ENCODE measurements at places on chromosomes 4 and X. TPM values are rescaled to one million over a fixed set of nuclear protein-coding genes. Genes with fewer than 3 reads are reported as not detected.

Gene TEX13C
- total RNA-seq, result under 0.01 TPM

- no peak for DNase-seq
These were observed 1586.9 kb downstream of the TECRL start for GRCh38 chr4:62822306-62822705.

DNA sequence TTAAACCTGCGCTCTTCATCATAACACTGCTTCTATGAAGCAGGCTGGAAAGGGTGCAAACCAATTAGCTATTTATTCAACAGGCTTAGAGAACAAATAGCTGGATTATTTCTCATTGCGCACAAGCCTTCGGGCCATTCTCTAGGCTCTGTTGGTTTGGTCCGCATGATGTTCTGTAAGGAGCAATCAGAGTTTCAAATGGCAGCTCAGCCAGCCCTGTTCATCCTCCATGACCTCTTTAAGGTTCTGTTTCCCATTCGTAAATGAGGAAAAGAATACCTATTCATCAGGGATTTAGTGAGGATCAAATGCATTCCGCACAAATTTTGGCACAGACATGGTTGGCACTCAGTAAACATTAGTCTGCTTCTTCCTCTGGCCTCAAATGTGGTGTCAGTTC is 15.5 kb upstream of the GPM6A start:
- no peak for DNase-seq

- DNase-seq, result no peak
These were observed 243.3 kb downstream of the FSTL5 start for GRCh38 chr4:161920304-161921052.

GRCh38 chrX:77436271-77436670 is 10.9 kb upstream of the FGF16 start:
- no peak for DNase-seq

GRCh38 chr4:576991-577498 is 950 bp upstream of the TMEM271 start:
- no peak for DNase-seq

DNA sequence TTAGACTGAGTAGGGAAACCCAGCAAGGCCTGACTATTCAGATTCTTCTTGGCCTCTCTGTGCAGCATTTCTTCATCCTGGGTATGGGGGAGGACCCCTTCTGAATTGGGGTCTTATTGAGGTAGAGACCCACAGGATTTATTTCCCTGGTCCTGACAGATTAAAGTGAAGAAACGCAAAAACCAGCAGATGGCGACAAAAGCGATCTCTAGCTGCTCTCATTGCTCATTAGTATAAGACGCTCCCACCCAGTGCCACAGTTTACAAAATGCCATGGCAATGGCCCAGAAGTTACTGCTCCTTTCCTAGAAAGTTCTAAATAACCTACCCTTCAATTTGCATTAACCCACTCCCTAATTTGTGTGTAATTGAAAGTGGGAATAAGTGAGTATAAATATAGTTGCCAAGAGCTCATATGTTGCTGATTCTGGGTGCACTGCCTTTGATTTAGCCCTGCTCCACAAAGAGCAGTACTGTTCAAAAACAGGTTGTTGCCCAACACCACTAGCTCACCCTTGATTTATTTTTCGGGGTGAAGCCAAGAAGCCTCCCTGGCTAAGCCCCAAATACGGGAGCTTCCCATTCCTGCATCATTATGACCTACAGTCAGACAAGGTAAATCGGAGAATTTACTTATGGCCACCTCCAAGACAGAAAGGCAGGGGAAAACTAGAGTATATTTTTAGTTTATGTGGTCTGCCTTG is 3.7 kb upstream of the BEX4 start:
- no peak for DNase-seq

DNA sequence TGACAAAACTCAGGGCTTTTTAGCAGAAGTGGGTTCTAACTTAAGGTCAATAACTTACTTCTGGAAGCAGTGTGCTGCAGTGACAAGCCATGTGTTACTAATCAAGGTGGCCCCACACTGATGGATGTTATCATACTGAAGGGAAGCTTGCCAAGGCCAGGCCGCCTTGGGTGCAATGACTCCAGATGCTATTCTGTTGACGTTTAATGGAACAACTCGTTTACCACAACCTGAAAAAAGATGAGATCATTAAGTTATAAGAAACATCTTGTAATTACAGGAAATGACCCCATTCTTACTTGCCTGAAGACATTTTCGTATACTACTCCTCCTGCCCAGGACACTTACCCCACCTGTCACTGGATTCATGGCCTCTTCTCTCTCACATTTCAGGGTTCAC is 38.9 kb upstream of the TMPRSS11D start:
- DNase-seq, result no peak

GRCh38 chr4:85393201-85393600 is 81.7 kb upstream of the ARHGAP24 start:
- DNase-seq, result no peak

Gene CSAG2
- total RNA-seq, result not detected

Gene DAPP1
- total RNA-seq, result 0.94 TPM

DNA sequence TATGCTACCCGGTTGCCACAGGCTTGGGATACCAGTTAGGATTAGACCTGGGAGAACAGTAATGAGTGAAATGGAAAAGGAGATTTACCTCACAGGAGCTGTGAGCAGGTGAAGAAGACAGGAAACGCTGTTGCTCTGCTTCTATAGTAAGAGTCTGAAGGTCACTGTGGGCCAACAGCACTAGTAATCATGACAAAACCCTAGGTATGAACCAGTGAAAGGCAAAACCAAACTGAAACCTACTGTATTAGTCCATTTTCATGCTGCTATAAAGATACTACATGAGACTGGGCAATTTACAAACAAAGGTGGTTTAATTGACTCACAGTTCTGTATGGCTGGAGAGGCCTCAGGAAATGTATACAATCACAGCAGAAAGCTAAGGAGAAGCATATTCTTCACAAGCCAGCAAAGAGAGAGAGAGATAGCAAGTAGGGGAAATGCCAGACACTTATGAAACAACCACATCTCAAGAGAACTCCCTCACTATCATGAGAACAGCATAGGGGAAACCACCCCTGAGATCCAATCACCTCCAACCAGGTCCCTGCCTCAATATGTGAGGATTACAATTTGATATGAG is 736.7 kb upstream of the INTU start:
- DNase-seq, result no peak

Gene CDS1
- 9.4 TPM for total RNA-seq

GRCh38 chr4:95556207-95556859 is 7.6 kb upstream of the UNC5C start:
- no peak for DNase-seq

GRCh38 chr4:5772528-5773270 is 61.7 kb downstream of the EVC start:
- no peak for DNase-seq

GRCh38 chrX:120309873-120310705 is 1.2 kb downstream of the TMEM255A start:
- DNase-seq, result no peak

GRCh38 chr4:140893939-140894338 is 137.8 kb upstream of the TBC1D9 start:
- no peak for DNase-seq

GRCh38 chrX:41482154-41482850 is 35.2 kb downstream of the NYX start:
- DNase-seq, result no peak

GRCh38 chr4:119032921-119033685 is 102.5 kb upstream of the MYOZ2 start:
- DNase-seq, result no peak

Gene QRFPR
- total RNA-seq, result not detected

GRCh38 chrX:148310426-148311165 is 189.8 kb upstream of the AFF2 start:
- no peak for DNase-seq

Gene STBD1
- total RNA-seq, result 0.47 TPM

GRCh38 chr4:177047070-177047850 is 254.5 kb upstream of the VEGFC start:
- peak; percentile 13 for DNase-seq

Gene NAT8L
- total RNA-seq, result 11.4 TPM

DNA sequence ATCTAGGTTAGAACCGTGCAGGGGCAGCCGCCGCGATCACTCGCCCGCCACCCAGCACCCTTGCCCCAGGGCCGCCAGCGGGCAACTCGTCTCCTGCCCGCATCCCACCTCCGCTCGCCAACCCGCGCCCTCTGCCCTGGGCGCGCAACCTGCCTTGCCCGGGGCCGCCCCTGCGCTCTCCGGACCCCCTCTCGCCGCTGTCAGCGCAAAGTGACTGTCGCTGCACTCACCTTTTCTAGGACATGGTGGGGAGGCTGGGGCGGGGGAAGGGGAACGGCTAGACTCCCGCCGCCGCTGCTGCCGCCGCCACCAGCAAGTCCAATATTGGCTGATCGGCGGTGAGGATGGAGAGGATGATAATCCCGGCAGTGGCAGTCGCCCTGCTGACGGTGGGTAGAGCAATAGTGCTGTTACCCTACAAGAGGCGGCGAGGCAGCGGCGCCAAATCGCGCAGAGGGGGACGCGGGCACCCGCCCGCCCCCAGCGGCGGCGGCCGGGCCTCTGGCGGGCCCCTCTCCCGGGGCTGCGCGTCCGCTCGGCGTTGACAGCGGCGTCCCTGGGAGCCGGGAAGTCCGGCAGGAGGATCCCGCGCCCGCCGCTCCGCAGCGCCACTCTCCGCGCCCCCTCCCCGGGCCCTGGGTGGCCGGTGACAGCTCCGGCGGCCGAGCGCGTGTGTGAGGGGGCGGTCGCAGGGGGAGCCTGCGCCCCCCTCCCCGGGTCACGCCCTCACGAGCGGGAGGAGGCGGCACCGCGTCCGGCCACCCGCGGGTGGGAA is 2.3 kb upstream of the NR3C2 start:
- peak; percentile 66 for DNase-seq

GRCh38 chr4:80841587-80842281 is 188.8 kb upstream of the BMP3 start:
- no peak for DNase-seq

DNA sequence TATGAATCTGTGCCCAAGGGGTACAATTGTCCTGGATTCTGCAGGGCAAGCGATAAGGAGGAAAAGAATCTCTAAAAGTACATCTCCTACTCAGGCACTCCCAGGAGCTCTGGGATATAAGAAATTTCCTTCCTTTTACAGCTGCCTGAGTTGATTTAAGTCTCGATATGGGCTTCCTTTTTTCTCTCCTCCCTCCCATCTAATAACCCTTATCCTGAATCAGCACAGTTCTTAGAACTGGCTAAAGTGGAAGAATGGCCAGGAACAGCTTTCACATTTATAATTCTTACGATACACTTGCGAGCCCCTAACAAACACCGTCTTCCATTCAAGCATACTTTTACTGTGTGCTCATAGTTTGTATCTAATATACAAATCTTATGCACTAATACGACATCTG is 21.2 kb downstream of the LRP2BP start:
- DNase-seq, result no peak

Gene DUSP9
- total RNA-seq, result 1.7 TPM

All from occipital lobe (tissue), 3 donors.